NCI-H187 (cell line): ENCODE measurements at places on chromosomes 3 and 15.

DNA sequence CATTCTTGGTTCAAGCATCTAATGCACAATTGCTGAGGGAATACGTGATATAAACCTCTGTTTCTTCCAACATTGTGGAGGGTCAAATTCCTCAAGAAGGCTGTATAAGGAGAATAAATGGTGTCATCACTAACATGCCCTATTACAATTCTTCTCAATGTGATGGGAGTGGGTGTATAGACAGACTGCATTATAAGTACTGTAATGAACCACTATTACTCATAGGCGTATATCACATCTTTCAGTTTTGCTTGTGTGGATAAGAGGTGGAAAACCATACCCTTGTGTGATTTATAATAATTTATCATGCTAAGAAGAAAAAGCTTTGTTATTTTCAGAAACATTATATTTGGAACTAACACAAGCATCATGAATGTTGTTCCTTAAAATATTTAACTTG is 35.3 kb upstream of the BBX start:
- no peak for DNase-seq

DNA sequence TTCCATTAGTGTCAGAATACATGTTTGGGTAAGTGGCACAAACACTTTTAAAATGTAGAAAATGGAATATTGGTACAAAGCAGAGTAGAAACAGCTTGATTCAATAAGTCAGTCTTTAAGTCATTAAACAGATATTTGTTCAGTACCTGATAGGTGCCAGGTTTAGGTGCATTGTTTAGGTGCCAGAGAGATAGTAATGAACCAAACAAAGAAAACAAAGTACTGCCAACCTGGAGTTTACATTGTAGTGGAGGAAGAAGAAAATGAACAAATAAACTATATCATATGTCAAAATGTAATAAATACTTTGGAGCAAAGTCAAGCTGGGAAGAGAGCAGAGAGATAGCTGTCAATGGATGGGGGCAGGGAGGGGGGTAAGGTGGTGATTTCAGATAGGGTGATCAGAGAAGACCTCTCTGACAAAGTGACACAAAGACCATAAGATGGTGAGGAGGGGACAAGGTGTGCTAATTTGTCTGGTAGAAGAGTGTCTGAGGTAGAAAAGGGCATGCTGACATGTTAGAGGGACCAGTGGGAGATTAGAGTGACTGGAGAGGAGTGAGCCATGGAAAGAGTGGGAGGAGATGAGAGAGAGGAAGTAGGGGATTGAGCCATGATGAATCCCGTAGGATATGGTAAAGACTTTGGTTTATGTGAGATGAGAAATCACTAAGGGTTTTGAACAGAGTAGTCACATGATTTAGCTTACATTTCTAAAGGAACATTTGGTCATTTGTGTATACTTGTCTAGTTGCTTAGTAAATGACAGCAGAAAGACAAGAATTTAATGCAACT is 128.2 kb downstream of the UBE2E2 start:
- no peak for DNase-seq

GRCh38 chr15:40759961-40760360 is 3.9 kb upstream of the GCHFR start:
- DNase-seq: no peak

- no peak for DNase-seq
Observed at GRCh38 chr3:113268311-113268710, 57.0 kb downstream of the BOC start.

GRCh38 chr3:60282866-60283265 is 968.4 kb downstream of the FHIT start:
- DNase-seq: no peak

- no peak for DNase-seq
Observed at GRCh38 chr3:45665101-45665572, 24.1 kb upstream of the SACM1L start.

GRCh38 chr3:32703491-32703972 is 18.5 kb downstream of the CNOT10 start:
- no peak for DNase-seq

GRCh38 chr3:64856106-64856505 is 168.3 kb upstream of the ADAMTS9 start:
- peak; percentile 77 for DNase-seq

DNA sequence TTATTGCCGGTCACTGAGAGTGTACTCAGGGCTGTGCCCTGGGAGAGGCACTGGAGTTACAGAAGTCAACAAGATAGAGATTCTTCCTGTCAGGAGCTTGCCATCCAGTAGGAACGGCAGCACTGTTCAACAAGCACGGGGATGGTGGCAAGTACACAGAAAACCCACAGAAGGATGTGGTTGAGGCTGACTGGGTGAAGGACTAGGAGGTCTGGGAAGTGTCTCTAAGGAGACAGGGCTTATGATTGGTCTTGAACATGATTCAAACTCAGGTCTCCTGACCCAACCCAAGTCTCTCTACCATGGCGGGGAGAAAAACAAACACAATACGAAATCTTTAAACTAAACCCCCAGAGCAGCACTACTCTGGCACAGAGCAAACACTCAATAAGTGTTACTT is 37.6 kb downstream of the ERICH6 start:
- no peak for DNase-seq

GRCh38 chr15:43529587-43530345 is 12.4 kb downstream of the MAP1A start:
- DNase-seq: no peak

GRCh38 chr3:35760146-35760545 is 120.8 kb downstream of the ARPP21 start:
- no peak for DNase-seq

GRCh38 chr3:7209098-7209497 is 348.2 kb downstream of the GRM7 start:
- DNase-seq: no peak

DNA sequence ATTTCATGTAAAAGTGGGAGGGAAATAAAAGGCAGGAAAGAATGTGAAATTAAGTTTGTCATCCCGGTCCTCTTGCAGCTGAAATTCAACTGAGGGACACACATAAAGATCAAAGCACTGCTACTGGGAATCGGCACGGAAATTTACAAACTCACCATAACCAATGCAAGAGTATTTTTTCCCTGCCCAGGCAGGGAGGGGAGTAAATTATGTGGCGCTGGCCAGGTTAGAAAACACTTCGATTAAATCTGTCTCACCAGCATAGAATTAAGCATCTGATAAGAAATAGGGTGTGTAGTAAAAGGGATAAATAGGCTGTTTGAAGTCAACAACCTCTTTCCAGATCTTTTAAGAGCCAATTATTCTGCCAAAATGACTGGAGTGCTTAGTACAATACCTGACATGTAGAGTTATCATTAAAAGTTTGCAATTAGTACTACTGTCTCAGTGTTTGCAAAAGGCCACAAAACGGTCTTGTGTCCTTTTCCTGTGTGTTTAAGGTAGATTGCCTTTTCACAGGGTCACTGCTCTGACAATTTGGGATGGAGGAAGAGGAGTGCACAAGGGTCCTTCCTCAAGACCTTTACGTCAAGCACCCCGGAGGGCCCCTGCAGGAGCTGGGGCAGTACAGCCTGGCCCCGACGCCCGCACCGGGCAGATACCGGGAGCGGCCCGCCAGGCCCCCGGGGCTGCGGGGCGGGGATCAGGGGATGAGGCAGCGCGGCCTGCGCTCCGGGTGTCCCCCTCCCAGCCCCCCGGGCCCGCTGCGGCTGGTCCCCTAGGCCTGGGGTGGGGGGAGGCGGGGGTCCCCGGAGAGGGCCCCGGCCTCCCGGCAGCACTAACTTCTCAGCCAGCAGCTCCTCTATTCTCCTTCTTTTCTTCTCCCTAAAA is 651 bp downstream of the UBA3 start:
- no peak for DNase-seq

- no peak for DNase-seq
Observed at GRCh38 chr3:157816296-157816695, 289.9 kb downstream of the SHOX2 start.

DNA sequence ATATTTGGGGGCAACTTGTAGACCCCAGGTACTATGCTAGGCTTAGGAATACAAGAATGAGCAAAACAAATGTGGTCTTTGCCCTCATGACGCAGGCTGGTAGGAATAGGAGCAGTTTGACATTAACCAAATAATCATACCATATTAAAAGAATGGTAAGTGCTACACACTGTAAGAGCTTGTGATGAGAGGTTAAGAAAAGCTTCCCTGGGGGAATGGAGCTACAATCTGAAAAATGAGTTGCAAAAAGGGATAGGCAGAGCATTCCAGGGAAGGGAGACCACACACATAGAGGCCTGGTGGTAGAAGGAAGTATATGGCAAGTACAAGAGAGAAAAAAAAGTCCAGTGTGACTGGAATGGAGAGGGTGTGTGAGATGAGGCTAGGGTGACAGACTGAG is 37.3 kb downstream of the TMOD3 start:
- no peak for DNase-seq

GRCh38 chr15:82532383-82532990 is 7.8 kb downstream of the RPS17 start:
- DNase-seq: no peak

DNA sequence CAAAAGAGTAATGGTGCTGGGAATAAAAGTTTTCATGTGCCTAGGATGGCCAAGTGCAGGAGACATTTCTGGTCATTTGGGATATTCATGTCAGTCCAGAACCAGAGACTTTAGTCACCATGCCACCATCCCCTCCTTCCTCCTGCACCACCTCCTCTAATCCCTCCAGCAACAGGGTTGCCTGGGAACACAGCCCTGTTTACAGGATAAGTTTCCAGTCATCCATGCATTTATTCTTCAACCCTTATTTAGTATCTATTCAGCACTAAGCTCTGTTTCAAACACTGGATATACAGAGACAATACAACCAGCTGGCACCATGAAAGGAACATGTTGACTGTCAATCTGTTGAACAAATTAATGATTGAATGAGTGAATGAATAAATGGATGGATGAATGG is 211.7 kb downstream of the CLSTN2 start:
- DNase-seq: no peak

DNA sequence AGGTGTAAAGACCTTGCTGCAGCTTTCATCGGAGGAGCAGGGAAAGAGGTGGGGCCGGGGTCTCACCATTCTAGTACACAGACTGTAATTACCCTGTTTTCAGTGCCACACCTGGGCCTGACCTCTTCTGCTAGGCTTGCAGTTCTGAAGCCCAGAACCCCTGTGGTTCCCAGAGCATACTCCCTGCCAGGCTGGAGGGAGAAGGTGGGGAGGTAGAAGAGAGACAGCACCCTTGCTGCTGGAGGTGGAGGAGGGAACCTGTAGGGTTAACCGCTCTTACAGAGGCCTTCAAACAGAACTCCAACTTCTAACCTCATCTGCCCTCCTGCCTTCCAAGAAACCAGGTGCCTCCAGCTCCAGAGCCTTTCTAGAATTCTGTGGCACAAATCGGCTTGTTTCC is 27.0 kb downstream of the PCOLCE2 start:
- no peak for DNase-seq

DNA sequence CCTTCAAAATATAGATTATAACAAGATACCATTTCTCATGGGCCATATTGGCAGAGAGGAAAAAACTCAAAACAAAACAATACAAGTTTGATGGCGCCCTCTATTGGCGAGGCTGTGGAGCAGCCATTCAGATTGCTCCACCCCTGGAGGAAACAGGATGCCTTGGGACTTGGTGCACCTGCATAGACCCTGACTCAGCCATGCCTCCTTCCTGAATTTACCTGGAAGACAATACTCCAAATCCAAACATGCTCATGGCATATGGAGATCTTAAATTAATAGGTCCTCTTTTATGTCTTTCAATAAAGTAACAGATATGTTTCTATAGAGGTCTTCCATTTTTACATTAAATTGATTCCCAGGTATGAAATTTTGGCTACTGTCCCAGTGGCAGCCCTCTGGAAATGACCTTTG is 90.0 kb downstream of the APBA2 start:
- DNase-seq: peak; percentile 10

DNA sequence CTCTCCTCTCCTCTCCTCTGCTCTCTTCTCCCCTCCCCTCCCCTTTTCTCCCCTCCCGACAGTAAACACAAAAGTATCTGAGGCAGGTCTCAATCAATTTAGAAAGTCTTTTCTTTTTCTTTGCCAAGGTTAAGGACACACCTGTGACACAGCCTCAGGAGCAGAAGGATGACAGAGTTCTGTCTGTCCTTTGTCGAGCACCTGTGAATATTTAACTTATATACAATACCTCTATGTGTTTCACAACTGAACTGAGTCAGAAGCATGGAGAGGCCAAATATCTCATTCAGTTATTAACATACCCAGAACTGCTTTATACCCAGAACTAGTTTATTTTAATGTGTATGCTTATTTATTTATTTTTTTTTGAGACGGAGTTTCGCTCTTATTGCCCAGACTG is 81.1 kb upstream of the ROBO1 start:
- DNase-seq: no peak

GRCh38 chr3:119751423-119751822 is 30.5 kb upstream of the NR1I2 start:
- no peak for DNase-seq

- no peak for DNase-seq
Observed at GRCh38 chr3:194387276-194387675, 11.8 kb downstream of the GP5 start.

DNA sequence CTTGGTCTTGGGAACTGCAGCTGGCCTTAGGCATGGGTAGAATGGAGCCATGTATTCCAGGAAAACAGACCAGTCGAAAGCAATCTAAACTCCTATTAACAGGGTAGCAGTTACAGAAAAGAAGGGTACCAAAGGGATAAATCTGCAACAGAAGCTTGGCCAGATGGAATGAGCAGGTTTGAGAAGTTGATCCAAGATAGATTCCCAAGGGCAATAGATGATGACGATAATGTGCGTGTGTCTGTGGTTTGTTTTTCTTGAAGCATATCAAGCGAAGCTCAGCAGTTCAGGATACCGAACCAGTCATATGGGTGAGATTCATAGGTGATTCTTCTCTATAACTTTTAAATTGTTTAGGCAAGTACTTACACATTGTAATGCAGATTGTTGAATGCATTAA is 203.8 kb upstream of the SEMA6D start:
- DNase-seq: no peak

- DNase-seq: no peak
Observed at GRCh38 chr3:5036858-5037257, 57.6 kb downstream of the BHLHE40 start.

DNA sequence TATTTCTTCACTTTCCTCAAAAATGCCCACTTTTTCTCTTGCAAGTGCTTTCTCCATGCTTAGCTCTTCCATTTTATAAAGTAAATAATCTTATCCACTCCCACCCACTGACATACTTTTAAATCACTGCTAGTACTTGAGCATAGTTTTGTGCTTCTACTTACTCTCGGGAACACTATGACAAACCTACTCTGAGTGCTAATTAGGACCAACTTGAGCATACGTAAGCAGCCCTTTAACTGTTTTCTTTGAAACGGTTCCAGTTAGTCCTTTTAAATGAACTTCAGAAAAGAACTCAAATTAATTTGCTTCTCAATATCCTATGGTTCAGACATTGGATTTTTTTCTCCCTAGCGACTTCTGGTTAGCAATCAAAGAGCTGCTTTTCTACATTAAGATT is 280.0 kb upstream of the SOX2 start:
- no peak for DNase-seq

DNA sequence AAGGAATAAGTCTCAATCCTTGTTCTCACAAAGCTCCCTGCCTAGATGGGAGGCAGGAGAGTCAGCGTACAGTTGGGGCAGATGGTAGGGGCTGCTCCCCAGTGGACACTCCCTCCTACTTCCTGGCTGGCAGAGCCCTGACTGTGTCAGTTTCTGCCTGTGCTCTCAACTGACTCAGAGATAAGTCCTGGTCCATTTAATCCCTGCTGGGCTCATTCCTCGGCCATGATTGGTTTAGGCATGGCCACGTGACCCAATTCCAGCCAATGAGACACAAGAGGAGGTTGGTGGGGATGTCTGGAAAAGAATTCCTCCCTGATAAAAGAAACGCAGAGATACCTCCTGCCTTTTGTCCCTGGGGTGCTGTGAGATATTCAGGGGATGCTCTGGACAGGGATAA is 118.1 kb upstream of the SLC6A11 start:
- DNase-seq: no peak
